MM.1S (cell line): ENCODE measurements at places on chromosomes 1 and 21.

- no peak for DNase-seq
These were observed 121.9 kb downstream of the LRRC40 start for GRCh38 chr1:70083519-70083918.

DNA sequence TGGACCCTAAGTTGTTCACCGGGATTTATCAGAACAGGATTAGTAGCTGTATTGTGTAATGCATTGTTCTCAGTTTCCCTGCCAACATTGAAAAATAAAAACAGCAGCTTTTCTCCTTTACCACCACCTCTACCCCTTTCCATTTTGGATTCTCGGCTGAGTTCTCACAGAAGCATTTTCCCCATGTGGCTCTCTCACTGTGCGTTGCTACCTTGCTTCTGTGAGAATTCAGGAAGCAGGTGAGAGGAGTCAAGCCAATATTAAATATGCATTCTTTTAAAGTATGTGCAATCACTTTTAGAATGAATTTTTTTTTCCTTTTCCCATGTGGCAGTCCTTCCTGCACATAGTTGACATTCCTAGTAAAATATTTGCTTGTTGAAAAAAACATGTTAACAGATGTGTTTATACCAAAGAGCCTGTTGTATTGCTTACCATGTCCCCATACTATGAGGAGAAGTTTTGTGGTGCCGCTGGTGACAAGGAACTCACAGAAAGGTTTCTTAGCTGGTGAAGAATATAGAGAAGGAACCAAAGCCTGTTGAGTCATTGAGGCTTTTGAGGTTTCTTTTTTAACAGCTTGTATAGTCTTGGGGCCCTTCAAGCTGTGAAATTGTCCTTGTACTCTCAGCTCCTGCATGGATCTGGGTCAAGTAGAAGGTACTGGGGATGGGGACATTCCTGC lies 3.9 kb upstream of the OLFML3 start:
- DNase-seq, result no peak

DNA sequence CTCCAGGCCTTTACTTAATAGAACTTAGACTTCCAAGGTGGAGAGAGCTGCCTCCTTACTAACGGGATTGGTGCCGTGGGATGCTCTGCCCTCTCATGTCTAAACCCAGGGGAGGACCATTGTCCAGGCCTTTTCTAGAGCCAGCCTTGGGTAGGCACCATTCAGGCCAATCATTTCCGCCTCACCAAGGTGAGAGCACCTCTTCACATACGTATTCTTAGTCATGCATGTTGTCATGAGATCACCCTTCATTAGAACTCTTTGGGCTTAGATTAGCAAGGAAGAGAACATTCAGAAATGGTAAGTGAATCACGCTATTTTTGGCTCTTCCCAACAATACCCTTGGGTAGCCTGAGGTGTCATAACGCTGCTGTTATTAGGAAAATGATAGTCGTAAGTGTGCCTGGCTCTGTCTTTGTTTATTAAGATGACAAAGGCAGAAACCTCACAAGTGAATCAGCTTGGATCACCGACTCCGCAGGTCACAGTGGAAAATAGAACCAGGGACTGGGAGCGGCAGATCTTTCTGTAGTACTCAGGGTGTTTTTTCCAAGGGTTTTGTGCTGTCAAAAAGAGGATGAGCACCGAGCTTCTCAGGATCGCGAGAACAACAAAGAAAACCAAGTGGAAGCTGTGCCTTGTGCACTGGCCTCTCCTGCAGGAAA lies 55.0 kb downstream of the HUNK start:
- no peak for DNase-seq

DNA sequence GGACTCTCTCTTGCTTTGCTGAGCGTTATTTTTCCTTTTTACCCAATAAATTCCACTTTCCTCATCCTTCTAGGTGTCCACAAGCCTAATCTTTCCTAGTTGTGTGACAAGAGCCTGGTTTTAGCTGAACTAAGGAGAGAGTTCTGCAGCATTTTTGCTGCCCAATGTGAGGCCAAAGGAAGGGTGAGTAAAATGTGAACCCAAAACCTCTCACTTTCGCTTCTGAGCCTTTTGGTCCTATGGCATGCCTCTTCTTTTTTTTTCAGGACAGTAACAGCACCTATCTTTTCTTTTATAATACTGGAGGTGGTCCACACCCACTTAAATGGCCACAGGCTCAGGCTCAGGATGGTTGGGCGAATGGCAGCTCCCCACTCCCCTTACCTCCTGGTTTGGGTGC lies 111.1 kb downstream of the COP1 start:
- DNase-seq, result no peak

- DNase-seq, result no peak
These were observed 9.2 kb downstream of the ADCY10 start for GRCh38 chr1:167904652-167905130.

GRCh38 chr1:37243368-37244082 lies 209.2 kb upstream of the GRIK3 start:
- no peak for DNase-seq

- no peak for DNase-seq
These were observed 3.8 kb downstream of the QSOX1 start for GRCh38 chr1:180158149-180159147.

- no peak for DNase-seq
These were observed 69.6 kb downstream of the PGM1 start for GRCh38 chr1:63662841-63663240.

DNA sequence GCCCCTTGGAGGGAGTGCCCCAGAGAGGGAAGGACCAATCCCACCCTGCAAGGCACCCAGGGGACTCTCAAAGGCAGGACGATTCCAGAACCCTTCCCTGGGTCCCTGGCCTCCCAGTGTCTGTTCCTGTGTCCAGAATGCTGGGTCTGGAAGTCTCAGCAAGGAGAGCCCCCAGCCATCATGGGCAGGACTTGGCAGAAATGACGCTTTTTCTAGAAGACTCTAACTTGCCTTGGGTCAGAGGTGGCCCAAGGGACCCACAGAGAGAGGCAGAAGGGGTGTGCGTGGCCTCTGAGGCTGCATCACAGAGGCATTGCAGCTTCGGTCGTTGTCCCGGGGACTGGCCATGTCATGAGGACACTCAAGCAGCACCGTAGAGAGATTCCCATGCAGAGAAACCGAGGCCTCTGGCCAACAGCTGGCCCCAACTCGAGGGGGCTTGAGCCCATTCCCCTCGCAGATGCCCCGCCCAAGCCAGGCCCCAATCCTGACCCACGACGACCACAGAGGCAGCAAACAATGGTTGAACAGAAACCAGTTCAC lies 57.8 kb downstream of the WNT9A start:
- DNase-seq, result no peak

DNA sequence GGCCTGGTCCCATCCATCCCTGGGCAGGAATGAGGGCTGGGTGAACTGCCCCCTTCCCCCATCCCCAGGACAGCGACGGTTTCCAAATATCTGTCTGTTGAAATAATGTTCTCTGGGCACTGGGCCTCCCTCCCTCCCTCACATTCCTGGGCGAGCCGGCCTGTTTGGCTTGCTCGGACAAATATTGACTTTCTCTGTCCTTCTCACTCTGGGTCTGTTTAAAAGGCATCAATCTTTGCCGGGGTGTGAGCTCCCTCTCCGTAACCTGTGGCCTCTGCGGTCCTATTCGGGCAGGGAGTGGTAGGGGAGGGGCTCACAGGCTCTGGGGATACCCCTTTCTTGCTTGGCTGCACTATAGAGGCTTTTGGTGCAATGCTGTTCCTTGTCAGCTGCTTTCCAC lies 40.2 kb downstream of the FOXD2 start:
- DNase-seq, result no peak
